ENCODE measurements at places on chromosomes 1 and 21.

- no peak for DNase-seq
Measured at GRCh38 chr1:38940339-38941047, 1.1 kb downstream of the RHBDL2 start.

DNA sequence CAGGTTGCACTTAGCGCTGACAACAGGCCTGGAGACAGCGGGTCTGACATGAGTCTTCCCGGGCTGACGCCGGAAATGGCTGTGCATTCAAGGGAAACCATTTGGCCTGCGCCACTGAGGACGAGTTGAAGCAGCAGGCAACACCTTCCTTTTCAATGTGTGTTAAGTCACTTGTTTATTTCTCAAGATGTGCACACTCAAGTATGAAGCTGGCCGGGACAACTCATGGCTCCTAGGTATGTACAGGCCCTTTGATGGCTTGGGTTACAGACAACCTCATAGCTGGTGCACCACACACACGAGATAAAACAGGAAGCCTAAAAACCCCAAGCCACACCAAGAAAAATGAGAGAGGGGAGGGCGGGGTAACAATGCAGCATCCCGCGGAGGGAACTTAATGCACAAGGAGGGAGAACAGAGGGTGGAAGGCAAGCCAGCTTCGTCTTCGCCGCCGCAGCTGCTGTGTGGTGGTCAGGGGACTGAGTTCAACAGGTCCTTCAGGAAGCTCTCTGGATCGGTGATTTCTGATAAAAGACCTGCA is 118.0 kb upstream of the IFFO2 start:
- DNase-seq = no peak

GRCh38 chr1:197467881-197468280 is 199.8 kb downstream of the CRB1 start:
- DNase-seq = no peak

DNA sequence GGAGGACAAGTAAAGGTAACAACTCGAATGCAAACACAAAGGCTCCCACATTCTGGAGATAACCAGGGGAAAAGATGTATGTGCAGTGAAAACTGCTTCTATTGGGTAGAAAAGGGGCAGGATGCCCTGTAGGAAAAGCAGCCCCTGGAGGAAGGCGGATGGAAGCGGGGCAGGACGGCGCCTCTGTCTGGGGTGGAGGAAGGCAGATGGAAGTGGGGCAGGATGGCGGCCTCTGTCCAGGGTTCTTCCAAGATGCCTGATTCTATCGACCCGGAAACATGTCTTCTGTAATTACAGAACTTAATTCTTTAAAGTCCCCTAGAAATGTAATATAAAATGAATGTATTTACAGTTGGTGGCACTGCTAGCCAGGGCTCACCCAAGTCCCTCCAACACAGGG is 24.0 kb upstream of the LRRC47 start:
- DNase-seq = no peak

GRCh38 chr1:245277276-245277675 is 122.5 kb downstream of the KIF26B start:
- peak; percentile 22 for DNase-seq

DNA sequence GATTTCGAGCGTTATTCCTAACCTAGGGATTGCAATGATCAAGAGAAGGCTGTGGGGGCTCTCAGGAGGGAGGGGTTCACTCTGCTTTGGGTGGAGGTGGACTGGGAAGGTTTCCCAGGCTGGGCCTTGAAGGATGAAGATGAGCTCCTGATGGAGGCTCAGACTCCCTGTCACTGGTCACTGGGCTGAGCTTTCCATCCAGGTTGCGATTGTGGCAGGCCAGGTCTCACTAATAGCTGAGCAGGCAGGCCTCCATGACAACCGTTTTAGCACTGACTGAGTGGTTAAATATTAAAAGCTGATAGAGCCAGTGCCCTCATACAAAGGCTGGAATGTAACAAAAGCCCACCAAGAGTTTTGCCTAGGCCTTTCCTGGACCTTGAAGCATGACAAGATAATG is 36.2 kb upstream of the EFCAB14 start:
- no peak for DNase-seq

DNA sequence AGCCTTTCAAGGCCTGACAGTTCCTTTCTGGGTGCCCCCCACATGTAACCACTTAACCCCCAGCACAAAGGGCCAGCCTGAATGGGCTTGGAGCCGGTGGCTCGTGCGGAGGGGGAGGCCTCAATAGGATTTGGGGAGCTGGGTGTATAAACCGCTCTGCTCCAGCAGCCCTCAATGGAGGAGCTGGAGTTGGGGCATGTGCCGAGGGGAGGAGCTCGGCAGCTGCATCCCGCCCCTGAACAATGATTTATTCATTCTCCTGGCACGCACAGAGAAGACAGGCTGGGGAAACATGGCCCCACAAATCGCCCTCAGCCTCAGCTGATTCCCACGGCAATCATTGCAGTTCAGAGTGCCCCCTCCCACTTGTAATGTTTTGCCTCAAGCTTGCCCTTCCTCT is 6.9 kb upstream of the C1orf216 start:
- DNase-seq = no peak

DNA sequence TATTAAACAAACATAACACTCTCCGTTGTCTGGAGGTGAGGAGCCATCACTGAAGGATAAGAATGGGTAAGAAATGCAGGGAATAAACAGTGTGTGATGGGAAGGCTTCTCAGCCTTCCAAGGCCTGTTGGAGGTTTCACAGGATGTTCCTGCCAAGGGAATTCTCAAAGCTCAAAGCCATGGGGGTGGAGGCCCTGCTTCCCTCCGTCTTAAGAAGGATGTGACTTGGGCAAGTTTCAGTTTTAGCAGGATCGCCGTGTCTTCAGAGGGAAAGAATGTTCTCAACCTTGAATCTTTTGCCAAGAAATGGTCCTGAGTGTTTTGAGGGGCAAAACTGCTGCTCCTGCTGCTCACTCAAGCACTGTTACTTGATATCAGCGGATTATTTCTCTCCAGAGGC is 41.7 kb upstream of the IL20 start:
- DNase-seq = no peak

DNA sequence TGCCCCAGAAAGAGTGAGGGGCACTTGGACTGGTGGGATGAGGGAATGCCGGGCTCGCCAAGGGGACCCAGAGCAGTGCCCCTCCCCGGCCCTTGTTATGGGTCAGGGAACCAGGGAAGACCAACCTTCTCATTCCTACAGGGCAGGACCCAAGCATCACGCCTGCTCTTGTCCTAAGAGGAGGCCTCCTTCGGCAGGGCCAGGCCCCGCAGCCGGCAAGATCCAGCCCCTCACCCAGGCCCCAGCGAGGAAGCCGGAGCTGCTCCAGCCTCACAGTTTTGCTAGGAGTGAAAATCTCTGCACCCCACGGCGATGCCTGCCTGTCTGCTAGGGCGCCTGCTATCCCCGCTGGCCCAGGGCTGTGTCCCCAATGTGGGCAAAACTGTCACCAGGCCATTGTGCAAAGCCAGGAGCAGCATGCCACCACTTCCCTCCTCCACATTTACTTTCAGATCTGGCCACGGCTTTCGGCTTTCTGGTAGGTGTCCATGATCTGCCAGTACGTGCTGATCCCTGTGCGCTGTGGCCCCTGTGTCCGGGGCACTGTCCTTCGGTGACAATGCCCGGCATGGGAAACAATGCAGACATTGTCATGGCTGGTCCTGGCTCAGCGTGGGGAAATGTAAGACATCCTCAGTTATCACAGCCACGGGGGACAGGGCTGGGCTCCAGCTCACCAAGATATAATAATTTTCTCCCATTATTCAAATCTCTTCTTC is 9.6 kb downstream of the ACTRT2 start:
- DNase-seq = no peak

- no peak for DNase-seq
Measured at GRCh38 chr21:40269239-40269638, 402.0 kb downstream of the PCP4 start.

DNA sequence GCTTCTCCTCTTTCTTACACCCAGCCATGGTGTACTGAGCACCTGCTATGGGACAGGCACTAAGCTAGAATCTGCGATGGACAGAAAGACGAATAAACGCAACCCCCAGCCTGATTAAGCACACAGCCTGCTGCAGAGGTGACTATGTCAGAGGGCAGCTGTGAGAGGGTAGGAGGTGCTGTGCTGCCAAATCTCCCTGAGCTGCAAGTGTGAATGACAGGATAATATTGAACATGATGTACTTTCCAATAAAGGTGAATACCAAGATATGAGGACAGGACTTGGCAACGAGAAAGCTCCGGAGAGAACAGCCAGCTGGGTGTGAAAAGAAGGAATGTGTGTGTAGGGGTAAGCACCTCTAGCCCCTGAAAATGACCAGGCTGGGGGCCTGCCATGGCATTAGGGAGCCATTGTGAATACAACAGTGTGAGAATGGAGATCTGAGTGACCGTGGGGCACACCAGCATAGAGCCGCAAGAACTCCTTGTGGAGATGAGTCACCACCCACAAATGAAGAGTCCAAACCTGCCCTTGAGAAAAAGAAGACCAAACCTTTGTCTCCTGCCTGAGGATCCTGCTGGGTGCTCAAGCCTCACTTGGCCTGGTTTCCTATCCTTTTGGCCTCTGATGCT is 83.0 kb upstream of the ATF3 start:
- DNase-seq = no peak

- no peak for DNase-seq
Measured at GRCh38 chr1:5713101-5714010, 278.9 kb downstream of the NPHP4 start.

DNA sequence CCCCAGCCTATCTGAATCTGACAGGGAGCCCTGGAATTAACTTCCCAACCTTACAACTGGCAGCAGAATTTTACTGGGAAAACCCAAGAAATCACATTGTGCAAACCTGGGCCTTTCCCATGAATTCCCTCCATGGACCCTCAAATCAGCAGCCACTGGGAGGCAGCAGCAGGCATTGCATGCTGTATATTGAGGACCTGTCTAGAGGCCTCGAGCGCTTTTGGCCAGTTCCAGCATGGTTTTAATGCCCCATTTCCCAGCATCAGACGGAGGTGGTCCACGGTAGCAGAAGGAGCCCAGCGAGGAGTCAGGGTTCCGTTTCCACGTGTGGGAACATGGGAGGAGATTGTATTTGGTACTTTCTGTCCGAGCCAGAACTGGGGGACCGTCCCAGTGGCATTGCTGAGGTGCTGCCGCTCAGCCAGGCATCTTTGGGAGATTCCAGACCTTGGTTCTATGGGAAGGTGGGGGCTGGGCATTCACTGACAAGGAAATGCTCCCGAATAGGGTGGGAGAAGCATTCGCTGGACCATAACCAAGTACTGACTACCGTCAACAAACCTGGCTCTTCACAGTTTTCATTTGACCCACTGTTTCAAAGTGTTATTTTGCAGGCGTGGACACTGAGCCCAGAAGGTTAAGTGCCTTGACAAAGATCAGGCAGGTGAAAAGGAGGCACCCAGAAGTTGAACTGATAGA is 15.9 kb downstream of the BMP8A start:
- DNase-seq = no peak

GRCh38 chr1:105874621-105875020 is 1181.9 kb upstream of the PRMT6 start:
- no peak for DNase-seq

DNA sequence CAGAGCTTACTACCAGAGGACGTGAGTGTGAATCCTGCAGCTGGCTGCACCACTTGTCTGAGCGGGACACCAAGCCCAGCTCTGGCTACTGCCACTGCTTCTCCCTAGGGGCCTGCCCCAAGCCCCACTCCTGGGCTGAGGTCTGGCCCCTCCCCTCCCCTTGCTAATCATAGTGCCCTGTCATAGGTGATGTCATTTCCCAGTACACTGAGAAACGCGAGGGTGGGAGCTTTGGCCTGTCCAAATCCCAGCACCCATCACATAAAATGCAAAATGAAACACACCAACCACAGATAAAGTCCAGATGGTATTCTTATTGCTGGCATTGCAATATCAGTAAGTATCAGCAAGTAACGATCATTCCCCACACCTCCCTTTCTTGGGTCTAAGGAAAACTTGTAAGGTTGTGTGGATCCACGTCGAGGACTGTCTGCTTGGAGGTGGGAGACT is 77.7 kb downstream of the TOMM20 start:
- no peak for DNase-seq

GRCh38 chr21:15825700-15826099 is 95.9 kb downstream of the USP25 start:
- no peak for DNase-seq

DNA sequence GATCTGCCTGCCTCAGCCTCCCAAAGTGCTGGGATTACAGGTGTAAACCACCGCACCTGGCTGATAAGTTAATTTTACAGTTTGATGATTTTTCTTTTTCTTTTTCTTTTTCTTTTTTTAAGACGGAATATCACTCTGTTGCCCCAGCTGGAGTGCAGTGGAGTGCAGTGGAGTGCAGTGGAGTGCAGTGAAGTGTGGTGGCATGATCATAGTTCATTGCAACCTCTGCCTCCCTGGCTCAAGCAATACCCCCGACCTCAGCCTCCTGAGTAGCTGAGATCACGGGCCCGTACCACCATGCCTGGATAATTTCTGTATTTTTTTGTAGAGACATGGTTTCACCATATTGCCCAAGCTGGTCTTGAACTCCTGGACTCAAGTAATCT is 84.4 kb upstream of the CXADR start:
- no peak for DNase-seq

DNA sequence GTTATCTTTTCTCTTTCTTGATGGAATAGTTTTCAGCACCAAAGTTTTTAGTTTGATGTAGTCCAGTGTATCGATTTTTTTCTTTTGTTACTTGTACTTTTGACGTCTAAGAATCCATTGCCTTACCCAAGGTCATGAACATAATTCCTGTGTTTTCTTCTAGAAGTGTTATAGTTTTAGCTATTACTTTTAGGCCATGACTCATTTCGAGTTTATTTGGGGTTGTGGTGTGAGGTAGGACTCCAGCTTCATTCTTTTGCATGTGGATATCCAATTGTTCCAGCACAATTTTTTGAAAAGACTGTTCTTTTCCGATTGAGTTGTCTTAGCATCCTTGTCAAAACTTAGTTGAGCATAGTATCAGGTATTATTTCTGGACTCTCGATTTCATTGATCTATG is 79.4 kb upstream of the SELENON start:
- no peak for DNase-seq

- DNase-seq = no peak
Measured at GRCh38 chr21:30245061-30245460, 29.2 kb upstream of the CLDN8 start.

GRCh38 chr1:14952626-14953314 is 200.8 kb upstream of the TMEM51 start:
- DNase-seq = no peak

DNA sequence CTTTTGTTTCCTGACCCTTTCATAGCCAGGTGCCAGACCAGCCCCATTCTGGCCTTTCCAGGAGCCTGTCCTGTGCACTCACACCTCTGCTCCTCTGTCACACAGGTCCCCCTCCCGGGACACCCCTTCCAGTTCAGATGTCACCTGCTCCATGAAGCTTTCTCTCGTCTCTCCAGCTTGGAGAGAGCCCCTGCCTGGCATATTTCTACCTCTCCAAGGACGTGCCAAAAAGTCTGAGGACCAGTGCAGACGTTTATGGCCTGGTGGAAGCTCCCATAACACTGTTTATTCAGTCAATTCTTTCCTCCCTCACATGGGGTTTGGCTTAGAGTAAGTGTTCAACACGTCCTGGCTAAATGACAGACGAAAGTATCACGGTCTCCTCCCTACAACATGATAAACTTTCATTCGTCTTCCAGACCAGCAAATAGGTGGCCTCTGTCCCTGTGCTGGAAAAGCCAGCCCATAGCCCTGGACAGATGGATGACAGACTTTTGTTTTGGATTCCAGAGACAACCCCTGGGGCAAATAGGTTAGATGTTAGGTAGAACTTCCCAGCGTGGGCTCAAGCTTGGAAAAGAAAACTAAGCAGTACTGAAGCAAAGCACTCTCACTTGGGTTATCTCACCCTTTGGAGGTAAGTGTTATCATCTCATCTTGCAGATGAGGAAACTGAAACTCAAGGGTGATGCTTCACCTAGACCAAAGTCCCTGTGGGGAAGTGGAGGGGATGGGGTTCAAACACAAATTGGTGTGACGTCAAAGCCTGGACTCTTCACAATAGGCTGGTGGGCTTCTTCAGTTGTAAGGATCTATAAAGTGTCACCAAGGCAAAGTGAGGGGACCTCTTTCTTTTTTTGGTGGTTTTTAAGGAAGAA is 52.9 kb upstream of the ECE1 start:
- DNase-seq = no peak

Data from NCI-H774 (cell line).